D721Med (cell line): ENCODE measurements at places on chromosomes 12 and 14.

- DNase-seq: no peak
These were observed 117.7 kb upstream of the GARIN2 start for GRCh38 chr14:67071506-67071905.

DNA sequence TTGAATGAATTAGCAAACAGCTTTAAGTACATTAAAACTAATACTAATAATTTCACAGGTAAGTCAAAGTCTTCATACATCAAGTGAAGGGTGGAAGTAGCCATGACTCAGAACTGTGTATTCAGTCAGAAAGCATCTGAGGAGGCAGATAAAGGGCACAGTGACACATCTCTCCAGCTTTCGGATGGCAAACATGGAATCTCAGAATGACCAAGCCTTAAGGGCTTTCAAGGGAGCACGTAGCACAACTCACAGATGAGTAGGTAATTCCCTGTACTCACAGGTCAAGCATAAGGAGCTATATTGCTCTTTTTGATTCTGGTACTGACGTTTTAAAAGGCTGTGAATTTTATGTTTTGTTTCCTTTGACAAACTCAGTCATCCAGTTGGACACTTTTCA, 56.0 kb downstream of the MDGA2 start:
- DNase-seq: no peak

- DNase-seq: no peak
These were observed 13.1 kb downstream of the TMBIM4 start for GRCh38 chr12:66156654-66157053.

- DNase-seq: no peak
These were observed 6.1 kb downstream of the RAPGEF3 start for GRCh38 chr12:47752552-47752951.

- no peak for DNase-seq
These were observed 42.2 kb upstream of the GCH1 start for GRCh38 chr14:54944737-54945391.

DNA sequence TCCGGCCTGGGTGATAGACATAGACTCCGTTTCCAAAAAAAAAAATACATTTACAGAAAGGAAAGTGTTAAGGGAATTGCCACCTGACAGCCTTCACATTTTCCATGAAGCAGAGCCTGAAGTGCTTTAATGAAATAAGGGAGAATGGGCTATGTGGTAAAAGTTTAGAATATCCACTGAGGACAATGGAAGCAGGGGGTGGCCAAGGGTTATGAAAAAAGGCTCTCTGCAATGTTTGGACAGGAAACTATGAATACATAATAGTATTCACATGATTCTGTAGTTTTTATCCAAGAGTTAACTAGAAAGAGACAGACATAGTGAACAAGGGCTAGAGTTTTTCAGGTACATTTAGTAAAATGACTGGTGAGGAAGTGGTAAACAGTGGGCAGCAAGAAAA, 75.3 kb downstream of the COCH start:
- no peak for DNase-seq

GRCh38 chr12:10941916-10942607, 3.0 kb upstream of the TAS2R14 start:
- DNase-seq: no peak

DNA sequence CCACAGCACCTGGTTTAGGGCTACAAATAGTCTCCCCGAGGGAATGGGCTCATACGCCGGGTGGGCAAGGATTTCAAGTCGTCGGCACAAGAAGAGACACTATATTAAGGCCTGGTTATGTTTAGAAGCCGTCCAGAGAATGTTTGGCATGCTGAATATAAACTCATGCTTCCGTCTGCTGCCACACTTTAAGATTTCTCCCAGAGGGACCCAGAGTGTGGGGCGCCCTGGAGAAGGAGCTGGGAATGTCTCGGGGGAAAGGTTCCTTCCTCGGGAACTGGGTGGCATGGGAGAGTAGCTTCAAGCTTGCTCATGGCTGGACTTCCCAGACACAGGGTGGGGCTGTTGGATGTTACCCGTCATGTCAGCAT, 295.7 kb downstream of the CACNA1C start:
- no peak for DNase-seq

- DNase-seq: no peak
These were observed 7.8 kb upstream of the NEK9 start for GRCh38 chr14:75134644-75135043.

GRCh38 chr12:45668641-45669040, 60.9 kb upstream of the ARID2 start:
- DNase-seq: no peak

DNA sequence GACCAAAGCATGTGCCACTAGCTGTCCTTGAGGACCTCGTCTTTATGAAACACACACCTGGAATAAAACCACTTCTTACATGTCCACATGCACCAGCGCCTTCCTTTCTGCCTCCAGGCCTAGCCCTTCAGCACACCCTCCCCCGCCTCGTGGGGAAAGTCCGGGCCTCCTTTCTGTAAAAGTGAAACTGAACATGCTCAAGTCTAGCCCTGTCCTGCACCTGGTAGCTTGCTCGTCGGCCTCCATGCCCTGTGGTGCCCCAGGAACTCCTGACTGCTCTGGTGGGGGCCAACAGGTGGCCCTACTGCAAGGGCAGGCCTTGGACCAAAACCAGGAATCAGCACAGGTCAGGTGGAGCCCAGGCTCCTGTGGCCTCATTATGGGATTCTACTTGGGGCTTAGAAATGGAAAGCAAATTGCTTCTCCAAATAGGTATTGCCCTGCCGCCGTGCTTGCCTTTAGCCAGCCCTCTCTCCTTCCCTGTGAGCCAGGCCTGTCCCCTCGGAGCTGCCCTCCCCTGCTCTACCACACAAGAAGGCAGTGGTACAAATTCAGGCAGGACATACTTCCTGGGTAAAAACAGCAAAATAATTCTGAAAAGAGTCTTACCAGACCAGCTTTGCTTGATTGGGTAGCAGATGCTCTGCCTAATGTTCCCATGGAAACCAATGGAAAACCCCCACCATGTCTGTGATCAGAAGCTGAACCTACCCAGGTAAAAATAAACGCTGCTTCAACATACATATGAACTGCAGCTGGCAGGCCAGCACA, 43.5 kb downstream of the ERH start:
- DNase-seq: no peak

DNA sequence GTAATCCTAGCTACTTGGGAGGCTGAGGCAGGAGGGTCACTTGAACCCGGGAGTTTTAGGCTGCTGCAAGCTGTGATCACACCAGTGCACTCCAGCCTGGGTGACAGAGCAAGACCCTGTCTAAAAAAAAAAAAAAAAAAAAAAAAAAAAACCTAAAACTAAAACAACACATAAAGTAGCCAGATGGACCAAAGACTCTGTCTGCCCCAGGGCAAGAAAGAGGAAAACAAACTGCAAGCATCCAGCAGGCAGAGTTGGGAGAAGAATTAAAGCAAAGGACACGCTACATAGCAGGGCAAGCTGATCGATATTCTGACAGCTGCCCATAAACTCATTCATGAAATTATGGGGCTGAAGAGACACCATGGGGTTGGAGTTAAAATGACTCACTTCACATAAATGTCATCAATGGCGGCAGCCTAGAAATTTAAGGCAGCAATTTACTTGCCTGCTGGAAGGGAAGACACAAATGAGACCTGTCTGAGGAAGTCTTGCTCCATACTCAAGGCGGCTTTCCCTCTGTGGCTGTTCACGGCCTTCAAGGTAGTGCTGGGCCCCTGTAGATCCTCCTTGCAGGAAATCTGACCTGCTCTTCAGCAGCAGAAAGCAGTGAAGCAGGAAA, 259.1 kb upstream of the FKBP4 start:
- no peak for DNase-seq

- DNase-seq: no peak
These were observed 1.5 kb downstream of the RILPL1 start for GRCh38 chr12:123532019-123532418.

GRCh38 chr12:13130981-13131380, 27.5 kb upstream of the GSG1 start:
- no peak for DNase-seq

DNA sequence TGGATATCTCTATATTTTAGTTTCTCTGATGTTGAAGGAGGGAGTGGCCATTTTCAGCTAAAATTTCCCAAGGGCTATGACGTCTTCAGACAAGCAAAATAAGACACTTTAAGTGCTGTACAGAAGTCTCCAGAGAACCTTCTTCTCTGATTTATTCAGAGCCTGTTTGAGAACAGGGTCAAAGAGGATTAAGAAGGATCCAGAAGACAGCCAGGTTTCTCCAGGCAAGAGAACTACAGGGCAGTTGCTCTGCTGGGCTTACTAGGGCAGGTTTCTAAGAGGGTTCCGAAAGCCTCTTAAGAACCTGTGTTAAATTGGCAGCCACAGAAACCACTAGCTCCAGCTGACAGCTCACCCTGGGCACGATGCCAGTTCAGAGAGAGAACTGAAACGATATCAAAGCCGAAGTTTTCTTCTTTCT, 1.2 kb downstream of the MGP start:
- DNase-seq: no peak
